ENCODE measurements at places on chromosomes 5 and 9.

GRCh38 chr5:115342590-115343377 is 46.3 kb upstream of the CCDC112 start:
- DNase-seq: no peak

- no peak for DNase-seq
Observed at GRCh38 chr9:129282731-129283211, 104.7 kb upstream of the IER5L start.

GRCh38 chr9:73239570-73240265 is 88.1 kb downstream of the ANXA1 start:
- no peak for DNase-seq

- DNase-seq: no peak
Observed at GRCh38 chr9:120944434-120944843, 17.8 kb upstream of the TRAF1 start.

DNA sequence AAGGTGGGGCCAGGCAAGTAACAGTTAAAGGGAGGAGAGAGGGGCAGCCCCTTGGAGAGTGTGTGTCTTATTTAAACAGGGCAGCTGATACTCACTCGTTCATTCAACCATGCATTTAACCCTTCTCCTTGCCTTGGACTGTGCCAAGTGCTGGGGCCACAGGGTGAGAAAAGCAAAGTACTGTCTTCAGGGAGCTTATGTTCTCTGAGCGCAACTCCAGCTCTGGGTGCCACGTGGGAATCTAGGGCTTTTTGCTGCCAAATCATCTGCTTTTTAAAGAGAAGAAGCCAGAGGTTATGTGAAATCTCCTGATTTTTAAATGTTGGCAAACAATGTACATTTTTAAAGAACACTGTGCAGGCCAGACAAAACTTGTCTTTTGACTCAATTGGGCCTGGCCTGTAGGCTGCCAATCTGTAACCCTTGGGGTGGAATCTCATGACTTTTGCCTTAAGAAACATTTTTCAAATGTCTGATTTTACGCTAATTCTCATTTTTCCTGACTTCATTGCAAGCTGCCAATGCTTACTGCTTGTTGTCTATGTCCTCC is 157.8 kb downstream of the NTRK2 start:
- DNase-seq: no peak

DNA sequence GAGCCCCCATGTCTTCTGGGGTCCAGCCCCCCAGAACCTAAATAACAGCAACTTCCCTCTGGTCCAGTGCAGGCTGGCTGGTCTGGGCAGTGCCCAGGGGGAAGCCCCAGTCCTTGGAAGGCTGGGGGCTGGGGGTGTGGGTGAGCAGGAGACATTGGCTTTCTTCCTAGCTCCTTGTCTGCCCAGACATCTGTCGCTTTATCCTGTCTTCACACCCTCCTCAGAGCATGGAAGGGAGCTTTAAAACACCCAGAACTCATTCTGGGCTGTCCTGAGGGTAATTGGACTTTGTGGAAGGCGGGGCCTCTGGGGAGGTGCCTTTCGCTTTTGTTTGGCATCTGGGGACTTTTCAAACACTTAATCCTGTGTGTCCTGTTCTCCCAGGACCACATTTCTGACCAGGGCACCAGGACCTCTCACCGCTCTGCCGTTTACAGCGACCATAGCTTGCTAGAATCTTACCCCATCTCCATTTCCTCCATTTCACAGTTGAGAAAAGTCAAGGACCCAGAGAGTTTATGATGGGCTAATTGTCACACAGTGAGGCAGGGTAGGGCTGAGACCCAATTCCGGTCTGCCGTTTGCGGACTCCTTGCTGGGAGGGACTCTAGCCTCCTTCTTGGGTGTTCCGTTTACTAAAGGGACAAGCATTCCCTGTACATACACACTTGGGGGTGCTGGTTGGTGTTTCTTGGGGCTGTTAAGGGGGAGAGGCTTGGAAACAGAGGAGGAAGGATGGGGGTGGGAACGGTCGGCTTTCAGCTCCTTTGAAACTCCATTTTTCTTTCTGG is 1.1 kb downstream of the GSN start:
- DNase-seq: no peak

DNA sequence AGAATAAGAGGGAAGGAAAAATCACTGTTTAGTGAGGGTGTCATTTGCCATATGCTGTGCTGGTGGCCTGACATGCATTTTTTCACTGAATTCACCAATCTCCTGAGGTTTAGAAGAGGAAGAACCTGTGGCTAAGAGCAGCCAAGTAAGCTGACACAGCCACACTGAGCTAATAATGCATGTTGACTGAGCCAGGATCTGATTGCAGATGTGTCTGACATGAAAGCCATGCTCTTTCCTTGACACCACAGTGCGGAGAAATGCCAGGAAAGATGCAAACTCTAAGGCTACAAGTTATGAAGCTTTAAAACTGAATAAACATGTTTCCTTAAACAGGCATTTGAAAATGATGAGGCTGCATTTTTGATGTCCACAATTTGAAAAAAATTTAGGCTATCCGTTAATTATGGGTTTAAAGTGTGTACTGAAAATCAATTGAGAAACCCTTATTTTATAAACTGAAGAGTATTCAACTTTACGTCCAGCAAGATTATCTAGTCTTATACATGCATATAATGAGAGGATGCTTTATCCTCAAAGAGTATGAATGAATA is 208.6 kb downstream of the FBN2 start:
- DNase-seq: no peak

Measured in NCI-H1048 (cell line).